ENCODE measurements at places on chromosomes 13 and 19.

- no peak for DNase-seq
Observed at GRCh38 chr19:16325641-16326400, 1.2 kb downstream of the KLF2 start.

DNA sequence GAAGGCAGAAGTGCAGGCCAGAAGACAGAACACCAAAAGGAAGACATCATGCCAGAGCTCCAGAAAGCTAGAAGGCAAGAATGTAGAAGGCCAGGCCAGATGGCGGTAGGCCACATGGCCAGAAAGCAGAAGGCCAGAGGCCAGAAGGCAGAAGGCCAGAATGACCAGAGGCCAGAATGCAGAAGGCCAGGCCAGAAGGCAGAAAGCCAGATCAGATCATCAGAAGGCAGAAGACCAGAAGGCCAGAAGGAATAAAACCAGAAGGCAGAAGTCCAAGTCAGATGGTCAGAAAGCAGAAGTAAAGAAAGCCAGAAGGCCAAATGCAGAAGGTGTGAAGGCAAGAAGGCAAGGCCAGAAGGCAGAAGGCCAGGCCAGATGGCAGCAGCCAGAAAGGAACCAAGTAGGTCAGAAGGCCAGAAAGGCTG, 185.0 kb downstream of the TUBA3C start:
- no peak for DNase-seq

DNA sequence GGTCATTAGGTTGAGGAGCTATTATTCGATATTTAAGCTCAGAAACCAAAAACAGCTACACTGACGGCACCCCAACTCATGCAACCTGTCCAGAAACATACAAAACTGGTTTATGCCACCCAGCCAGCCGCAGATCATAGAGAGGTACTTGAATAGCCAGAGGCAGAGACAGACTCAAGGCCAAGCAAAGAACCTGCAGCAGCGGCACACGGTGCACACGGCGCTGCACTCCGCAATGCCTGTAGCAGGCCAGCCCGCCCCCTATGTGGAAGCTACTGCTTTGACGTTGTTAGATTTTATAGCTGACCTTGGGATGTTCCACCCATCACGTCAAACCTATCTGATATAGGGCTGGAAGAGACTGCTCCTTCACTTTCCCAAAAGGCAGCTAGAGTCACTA, 11.9 kb upstream of the DHRS12 start:
- DNase-seq = no peak

- no peak for DNase-seq
Observed at GRCh38 chr13:47317356-47317755, 420.5 kb upstream of the HTR2A start.

- no peak for DNase-seq
Observed at GRCh38 chr13:68995972-68996667, 1111.5 kb upstream of the ATXN8OS start.

- DNase-seq = no peak
Observed at GRCh38 chr13:112952759-112953551, 16.1 kb upstream of the MCF2L start.

DNA sequence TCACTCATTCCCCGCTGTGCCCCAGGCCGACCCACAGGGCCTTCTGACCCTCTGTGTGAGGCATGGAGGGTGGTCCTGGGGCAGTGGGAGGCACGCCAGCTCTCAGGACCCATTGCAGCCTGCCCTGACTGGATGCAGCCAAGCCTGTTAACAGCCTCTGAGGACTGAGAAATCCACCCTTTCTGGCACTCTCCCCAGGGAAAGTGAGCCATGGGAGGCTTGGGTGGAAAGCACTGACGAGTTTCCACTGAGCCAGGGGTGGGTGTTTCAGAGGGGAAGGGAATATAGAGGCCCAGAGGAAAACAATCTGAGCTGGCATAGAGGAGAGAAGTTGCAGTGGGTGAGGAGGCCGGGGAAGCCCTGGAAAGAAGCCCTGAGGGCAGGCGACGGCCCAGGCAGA, 30.6 kb upstream of the SLC7A10 start:
- DNase-seq = no peak

DNA sequence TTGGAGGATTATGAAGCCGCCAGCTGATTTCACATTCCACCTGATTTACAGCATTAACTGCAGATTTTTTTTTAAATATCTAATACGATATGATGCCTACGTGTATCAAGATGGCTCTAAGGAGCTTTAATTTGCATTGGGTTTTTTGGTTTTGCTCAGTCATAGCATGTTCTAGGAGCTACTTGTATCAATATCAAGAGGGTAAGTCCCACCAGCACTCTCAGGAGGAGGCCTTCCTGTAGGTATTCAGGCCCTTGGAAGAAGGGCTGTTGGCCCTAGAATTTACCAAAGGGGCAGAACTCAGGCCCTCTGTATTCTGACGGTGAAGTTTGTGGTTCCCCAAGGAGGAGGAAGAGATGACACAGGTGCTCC, 97.2 kb upstream of the IPO5 start:
- DNase-seq = no peak

DNA sequence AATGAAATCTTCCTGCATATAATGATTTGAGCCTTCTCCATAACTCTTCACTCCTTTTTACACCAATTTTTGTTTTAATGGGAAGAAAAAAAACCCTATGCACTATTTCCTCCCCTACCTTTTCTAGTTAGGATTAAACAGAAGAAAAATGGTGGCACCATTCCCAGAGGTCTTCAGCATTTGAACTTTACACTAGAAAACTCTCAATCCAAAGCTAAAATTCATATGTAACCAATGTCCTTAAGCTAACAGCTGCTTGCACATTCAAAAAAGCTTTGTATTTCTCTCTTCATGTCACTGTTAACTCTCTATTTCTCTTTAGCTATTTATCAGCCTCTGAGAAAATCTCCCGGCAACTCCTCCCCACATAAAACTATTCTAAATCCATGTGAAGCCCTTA, 90.3 kb upstream of the UBL3 start:
- no peak for DNase-seq

- DNase-seq = peak; percentile 40
Observed at GRCh38 chr13:24160458-24161009, at the start of gene SPATA13. Gene SPATA13 (plus strand): TSS chr13:24160720. CDS start chr13:24222930, 62,210 bp downstream.

GRCh38 chr13:63124863-63125262, 1709.2 kb upstream of the PCDH20 start:
- DNase-seq = peak; percentile 17

DNA sequence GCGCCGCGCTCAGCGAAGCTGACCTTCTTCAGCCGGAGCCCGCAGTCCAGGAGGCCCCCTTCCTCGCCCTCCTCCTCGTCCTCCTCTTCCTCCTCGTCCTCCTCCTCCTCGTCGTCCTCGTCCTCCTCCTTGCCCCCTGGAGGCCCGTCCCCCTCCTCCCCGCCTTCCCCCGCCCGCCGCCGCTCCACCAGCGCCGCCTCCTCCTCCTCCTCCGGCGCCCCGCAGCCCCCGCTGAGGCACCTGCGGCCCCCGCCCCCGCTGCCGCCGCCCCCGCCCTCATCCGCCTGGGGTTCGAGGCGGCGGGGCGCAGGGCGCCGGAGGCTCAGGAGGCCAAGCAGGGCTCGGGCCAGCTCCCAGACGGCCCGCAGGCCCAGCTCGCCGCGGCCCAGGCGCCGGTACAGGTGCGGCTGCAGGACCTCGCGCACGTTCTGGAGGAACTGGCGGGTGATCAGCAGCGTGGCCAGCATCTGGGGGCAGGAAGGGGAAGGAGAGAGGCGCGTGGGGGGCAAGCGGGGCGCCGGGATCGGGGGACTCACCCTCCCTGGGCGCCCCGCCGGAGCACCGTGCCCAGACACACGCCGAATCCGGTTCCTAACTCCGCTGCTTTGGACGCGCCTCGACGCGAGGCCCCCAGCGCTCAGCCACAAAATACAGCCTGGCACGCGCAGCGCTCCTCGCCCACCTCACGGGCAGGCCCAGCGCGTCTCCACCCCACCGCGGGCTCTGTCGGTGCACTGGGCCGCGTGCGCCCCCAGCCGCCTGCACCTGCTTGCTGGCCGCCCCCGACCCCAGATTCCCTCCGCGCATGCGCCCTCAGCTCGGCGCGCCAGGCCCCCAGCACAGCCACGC, 5.9 kb downstream of the ANO8 start:
- DNase-seq = no peak

GRCh38 chr13:114142640-114143490, 10.4 kb upstream of the RASA3 start:
- peak; percentile 93 for DNase-seq

GRCh38 chr13:105278943-105279381, 1256.5 kb downstream of the EFNB2 start:
- no peak for DNase-seq

DNA sequence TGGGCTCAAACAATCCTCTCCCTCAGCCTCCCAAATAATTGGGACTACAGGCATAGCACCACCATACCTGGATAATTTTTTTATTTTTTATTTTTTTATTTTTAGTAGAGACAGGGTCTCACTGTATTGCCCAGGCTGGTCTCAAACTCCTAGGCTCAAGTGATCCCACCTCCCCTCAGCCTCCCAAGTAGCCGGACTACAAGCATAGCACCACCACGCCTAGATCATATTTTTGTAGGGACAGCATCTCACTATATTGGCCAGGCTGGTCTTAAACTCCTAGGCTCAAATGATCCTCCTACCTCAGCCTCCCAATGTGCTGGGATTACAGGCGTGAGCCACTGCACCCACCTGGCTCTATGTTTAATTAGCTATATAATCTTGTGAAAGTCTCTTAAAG, 114.2 kb downstream of the TRPC4 start:
- no peak for DNase-seq

GRCh38 chr19:18795540-18795939, 4.4 kb upstream of the COMP start:
- no peak for DNase-seq

DNA sequence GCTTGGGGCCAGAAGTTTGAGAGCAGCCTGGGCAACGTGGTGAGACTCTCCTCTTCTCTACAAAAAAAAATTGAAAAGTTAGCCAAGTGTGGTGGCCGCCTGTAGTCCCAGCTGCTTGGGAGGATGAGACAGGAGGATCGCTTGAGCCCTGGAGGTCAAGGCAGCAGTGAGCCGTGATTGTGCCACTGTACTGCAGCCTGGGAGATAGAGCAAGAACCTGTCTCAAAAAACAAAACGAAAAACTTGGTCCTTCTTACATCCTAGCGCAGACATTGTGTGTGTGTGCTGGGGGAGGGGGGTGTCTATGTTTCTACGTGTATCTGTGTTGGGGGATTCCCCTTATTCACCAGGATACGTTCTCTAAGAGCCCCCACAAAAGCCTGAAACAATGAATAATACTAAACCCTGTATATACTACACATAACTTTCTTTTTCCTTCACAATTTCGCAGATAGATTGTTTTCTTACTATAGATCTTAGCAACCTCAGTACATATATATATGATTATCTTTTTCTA, 7.9 kb downstream of the AXL start:
- no peak for DNase-seq

DNA sequence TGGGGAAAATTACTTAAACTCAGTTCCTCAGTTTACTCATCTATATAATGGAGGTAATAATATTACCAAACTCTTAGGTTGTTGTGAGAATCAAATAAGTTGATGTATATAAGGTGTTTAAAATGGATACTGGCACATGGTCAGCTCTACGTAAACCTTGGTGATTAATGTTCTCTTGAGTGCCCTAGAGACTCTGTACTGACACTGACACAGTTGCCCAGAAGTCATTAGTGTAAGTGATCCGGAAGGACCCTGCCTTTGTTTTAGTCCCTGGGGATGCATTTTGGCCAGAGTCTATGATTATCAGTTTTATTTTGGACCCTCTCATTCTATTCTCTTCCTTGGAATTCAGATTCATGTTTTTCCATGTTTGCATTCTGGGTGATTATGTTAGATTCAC, 31.9 kb downstream of the CHST8 start:
- DNase-seq = no peak

- no peak for DNase-seq
Observed at GRCh38 chr13:24627090-24627714, 53.0 kb upstream of the ATP12A start.

DNA sequence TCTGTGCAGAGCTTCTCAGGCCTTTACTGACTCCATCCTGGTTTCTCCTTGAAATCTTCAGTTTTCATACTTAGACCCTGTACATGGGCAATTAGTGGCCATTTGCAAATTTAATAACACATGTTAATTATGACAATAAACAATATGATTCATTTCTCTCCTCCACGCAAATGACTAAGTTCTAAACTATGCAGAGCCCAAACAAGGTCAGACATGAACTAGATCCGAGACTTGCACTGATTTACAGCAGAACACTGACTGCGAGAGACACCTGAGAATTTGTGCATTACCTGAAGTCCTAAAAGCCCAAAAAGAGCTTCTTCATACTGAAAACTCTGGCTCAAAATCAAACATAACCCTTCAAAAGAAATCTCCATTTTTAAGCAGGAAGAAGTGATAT, 521.8 kb downstream of the MYO16 start:
- DNase-seq = no peak

DNA sequence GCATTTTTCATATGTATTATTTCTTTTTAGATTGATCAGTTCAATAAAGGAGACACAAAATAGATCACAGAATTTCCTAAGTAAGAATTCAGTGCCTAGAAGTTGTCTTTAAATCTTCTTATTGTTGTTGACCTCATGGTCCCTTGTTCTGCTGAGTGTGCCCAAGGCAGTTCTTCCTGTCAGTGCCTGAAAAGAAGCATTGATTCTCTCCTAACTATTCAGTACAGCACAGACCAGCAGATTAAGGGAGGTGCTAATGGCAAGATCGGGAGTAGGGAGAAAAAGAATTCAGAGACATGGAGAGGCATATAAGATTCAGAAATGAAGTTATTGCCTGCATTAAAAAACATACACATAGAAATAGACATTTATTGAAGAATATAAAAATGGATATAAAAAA, 180.5 kb upstream of the PCDH9 start:
- DNase-seq = no peak

DNA sequence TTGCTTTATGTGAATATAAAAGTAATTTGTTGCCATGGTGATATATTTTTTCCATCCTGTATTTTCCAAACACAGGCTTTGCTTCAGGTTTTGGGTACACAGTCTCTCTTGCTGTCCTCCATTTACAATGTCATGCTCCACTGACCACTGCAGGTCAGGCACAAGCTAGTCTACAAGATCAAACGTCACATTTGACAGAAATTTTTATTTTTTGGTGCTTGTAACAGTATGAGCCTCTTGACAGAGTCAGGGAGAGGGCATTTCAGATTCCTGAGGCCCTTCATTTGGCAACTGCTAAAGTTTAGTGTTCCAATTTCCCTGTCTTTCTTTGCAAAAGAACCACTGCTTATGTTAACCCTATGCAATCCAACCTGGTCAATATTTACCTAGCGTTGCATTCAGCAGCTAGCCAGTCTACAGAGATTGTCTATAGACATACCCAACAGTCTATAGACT, 175.0 kb downstream of the RFC3 start:
- DNase-seq = no peak

- DNase-seq = no peak
Observed at GRCh38 chr19:46287585-46287984, 9.3 kb upstream of the HIF3A start.
